Activated CD4-positive, CD25-positive, alpha-beta regulatory T cell treated with anti-CD3 and anti-CD28 coated beads, Interleukin-2, amount 50 U/mL, for 24 hours (primary cell): ENCODE measurements at places on chromosomes 1 and 21.

- ATAC-seq, result no peak
These were observed 306 bp upstream of the SH3D21 start for GRCh38 chr1:36305915-36306209.

DNA sequence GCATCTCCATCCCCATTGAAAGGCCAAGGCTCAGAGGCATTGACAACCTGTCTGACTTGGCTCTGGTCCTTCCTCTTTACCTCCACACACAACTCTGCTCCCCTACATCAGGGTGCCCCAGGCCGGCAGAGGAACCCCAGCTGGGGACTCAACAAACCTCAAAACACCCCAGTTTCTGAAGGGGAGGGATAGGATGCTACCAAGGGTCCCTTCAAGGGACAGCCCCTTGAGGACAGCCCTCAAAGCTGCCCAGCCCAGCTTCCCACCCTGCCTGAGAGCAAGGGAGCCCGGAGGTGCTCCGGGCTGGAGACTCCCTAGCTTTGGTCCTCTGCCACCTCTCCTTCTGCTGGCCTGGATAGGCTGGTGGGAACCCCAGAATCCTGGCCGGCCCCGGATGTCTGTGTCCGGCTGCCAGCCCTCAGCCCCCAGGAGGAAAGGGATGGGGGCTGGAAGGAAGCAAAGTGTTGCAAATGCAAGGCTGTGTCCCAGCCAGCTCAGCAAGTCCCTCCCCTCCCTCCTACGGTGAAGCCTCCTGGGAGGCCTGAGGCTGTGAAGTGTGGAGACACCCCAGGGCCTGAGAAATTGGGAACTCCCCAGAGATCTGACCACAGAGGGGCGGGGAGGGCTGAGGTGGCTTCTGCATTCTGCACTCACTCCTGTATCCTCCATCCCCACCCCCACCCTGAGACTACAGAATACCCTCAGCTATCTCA is 1.1 kb upstream of the MARCKSL1 start:
- ATAC-seq, result peak; percentile 31

GRCh38 chr1:118948351-118948750 is 39.8 kb downstream of the TBX15 start:
- no peak for ATAC-seq

DNA sequence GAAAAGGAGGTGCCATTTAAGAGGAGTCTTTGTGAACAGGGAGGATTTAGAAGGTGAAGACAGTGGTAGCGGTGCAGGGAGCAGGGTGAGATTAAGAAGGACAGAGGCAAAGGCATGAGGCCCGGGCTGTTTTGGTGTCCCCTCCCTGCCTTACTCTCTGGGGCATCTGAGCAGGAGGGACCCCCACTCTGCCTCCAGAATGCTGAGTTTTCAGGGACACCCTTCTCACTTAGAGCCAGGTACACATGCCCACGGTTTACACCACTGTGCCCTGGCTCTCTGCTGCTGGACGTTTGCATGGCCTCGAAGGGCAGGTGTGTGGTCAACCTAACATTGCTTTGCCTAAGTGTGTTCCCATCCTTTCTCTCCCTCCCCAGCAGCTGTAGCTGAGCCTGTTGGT is 20.5 kb upstream of the PARP1 start:
- ATAC-seq, result no peak

- no peak for ATAC-seq
These were observed 57.6 kb downstream of the SPSB1 start for GRCh38 chr1:9350013-9350908.

DNA sequence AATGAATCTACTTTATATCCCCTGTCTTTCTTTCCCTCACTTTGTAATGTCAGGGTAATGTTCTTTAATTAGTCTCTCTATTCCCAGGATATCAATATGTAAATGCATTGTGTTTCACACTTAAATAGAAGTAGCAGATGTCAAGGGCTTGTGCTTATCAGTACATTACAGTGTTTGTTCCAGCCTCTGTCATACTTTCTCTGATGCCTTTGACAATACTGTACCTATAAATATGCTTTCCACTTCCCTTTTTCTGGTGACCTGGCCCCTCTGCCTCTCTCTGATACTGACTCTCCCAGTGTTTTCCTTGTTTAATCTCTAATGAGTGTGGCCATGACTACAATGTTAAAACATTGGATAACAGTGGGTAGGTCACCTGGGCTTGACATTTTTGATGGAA is 862.0 kb upstream of the NEGR1 start:
- no peak for ATAC-seq

GRCh38 chr1:235239851-235240250 is 78.8 kb upstream of the RBM34 start:
- no peak for ATAC-seq

DNA sequence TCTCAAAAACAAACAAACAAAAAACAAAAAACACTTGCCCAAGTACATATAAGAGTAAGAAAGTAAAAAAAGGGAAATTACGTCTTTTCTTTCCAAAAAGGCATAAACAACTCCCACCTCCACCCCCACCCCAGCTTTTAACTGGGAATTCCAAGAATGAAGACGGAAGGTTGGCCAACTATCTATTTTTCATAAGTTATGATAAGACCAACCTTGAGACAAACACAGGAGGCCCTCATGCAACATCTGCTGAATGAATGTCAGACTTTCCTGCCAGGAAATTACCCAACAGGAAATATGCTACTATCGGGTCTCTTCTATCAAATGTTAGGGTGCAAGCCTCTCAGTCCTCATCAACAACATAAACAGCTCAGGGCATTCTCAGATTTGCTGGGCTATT is 1.9 kb downstream of the BSDC1 start:
- ATAC-seq, result no peak

- ATAC-seq, result no peak
These were observed 35.8 kb upstream of the RIPK4 start for GRCh38 chr21:41802684-41803083.

DNA sequence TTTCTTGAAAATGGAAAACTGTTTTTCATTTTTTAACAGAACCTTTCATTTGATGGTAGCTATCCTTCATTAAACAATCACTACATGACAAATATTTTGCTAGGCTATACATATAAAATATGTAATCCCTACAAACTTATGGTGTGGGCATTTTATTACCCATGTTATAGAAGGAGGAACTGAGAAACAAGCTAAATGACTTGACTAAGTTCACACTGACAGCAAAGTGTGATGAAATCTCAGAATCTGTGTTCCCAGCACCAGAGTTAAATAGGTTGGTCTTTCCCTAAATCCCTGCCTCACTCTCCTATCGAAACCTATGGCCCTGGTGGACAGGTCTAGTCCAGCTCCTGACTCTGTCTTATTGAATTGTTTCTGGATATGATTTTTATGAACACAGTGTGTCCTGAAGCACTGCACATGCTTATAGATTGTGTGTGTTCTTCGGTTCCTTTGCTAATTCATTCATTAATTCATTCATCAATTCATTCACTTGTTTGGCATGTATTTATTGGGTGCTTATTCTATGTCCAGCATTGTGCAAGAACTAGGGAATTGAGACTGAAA is 301.0 kb downstream of the GRIK1 start:
- ATAC-seq, result no peak

DNA sequence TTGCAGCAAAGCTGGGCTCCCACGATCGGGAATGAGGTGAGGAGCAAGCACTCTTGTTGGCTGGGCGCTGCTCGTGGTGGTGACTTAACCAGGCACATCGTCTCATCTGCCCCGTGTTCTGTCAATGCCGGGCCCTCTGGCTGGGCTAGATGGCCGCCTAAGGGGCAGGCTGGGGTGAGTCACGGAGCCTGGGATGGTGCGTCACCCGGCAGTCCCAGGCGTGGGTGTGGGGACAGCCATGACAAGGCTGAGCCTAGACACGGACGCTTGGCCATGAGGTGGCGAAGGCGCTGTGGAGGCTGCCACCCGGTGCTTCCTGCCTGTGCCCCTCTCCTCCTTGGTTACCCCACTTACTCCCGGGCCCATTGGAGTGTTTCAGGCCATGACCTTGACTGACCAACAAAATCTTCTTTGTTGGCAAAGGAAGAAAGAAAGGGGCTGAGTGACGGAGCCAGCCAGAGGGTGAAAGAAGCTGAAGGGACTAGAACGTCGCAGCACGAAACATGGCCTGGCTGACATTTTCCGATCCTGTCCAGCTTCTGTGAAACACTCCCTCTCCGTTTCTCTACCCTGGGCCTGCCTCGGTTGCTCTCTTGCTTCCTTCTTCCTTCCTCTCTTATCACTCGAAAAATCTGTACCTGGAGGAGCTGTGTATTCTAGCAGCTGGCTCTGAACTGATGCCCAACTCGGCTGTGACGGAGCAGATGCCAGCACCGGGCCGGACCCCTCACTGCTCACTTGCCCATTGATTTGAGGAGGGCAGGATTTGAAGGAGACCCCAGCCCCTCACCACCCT is 596 bp downstream of the CD247 start:
- ATAC-seq, result peak; percentile 94
